ENCODE measurements at places on chromosomes 4 and X. TPM values are rescaled to one million over a fixed set of nuclear protein-coding genes. Genes with fewer than 3 reads are reported as not detected.
A peak's percentile ranks its signal among the peaks of the same experiment; 100 is the strongest.

UNC5C gene
- 5.7 TPM for total RNA-seq

FREM3 gene
- not detected for total RNA-seq

GSTCD gene
- 12.3 TPM for total RNA-seq

PDLIM3 gene
- 30.7 TPM for total RNA-seq

PGAM4 gene
- not detected for total RNA-seq

CSAG1 gene
- 1.2 TPM for total RNA-seq

APEX2 gene
- 15.0 TPM for total RNA-seq

DNA sequence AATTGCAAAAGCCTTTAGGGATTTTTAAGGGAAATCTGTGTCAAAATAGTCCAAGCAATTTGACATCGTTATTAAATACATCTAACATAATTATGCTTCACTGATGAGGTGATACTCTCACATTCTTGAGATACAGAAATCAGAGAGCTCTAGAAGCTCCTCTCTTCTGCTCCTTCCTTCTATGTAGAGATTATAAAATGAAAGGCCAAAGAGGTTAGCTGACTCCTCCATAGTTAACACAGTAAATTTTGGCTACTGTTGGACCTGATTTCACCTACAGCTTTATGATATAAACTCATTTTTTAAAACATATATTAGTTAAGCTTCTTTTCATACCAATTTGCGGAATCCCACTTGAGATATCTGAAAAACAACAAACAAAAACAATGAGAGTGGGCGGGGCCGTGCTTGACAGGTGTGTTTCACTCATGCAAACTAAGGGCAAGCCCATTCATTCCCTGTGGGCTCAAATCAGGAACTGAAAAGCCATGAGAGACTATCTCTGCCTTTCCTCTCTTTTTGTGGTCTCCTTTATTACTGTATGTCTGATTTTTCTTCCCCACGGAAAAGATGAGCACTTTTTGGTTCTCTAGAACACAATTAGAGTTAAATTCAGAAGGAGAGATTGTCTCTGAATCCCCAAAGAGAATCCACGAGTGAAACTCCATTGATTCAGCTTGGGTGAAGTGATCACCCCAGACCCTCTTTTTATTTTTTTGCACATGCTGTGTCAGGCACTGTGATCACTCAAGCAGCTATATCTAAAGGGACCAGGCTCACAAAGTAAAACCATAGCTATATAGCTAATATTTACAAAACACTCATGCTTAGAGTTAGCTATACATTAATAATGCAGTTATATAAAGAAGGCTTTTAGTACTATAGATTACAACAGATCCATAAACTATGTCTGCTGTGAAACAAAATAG, 566.3 kb downstream of the IL15 start:
- H3K27me3 ChIP-seq: no peaks in the 10 kb centered on the region
- H3K27ac ChIP-seq: no peak overlapping the region
- H3K36me3 ChIP-seq: no peaks in the 10 kb centered on the region
- no peak overlapping the region for H3K4me3 ChIP-seq

- H3K27ac ChIP-seq: no peak overlapping the region
- DNase-seq: no peak
- H3K27me3 ChIP-seq: no peaks in the 10 kb centered on the region
- no peaks in the 10 kb centered on the region for H3K4me1 ChIP-seq
- peaks cover 3% of the 10 kb centered on the region for H3K36me3 ChIP-seq
These were observed 67.2 kb downstream of the GPAT3 start for GRCh38 chr4:83603129-83603528.

- no peak for DNase-seq
- no peaks in the 10 kb centered on the region for H3K4me1 ChIP-seq
- no peak overlapping the region for H3K27ac ChIP-seq
- no peaks in the 10 kb centered on the region for H3K36me3 ChIP-seq
These were observed 116.0 kb upstream of the PUDP start for GRCh38 chrX:7263961-7264360.

DNA sequence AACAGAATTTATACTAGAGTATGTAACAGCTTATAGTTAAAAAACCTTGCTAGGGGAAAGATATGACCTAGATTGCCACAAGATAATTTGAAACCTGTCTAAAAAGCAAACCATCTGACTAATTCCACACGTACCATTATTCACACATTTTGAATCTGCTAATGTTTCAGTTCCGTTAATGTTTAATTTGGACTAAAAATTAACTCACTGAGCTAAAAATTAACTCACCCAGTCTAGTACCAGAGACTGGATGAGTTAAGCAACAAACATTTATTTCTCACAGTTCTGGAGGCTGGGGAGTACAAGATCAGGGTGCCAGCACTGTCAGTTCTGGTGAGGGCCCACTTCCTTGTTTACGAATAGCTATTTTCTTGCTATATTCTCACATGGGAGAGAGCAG, 231.5 kb upstream of the DIAPH2 start:
- H3K27ac ChIP-seq: no peak overlapping the region
- no peaks in the 10 kb centered on the region for H3K27me3 ChIP-seq
- DNase-seq: no peak
- no peak overlapping the region for H3K4me3 ChIP-seq

DNA sequence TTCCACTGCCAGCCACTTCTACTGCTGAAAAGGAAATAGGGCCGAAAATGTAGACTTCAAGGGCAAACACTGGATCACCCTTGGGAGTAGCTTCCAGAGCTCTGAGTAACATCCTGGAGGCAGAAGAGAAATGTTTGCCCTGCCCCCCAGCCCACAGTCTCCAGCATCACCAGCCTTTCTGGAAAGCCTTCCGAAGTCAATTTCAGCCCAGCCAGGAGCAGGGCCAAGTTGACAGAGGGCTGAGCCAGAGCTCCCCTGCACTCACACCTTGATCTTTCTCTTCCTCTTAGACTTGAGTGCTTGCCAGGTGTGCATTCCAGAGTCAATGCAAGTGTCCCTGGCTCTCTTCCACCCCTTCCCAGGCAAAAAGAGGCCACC, 35.2 kb downstream of the SLC25A5 start:
- peak; percentile 81 for DNase-seq
- H3K4me3 ChIP-seq: no peak overlapping the region
- H3K36me3 ChIP-seq: no peaks in the 10 kb centered on the region
- H3K4me1 ChIP-seq: peaks cover 16% of the 10 kb centered on the region
- H3K27ac ChIP-seq: peak overlapping the region; percentile 63

DNA sequence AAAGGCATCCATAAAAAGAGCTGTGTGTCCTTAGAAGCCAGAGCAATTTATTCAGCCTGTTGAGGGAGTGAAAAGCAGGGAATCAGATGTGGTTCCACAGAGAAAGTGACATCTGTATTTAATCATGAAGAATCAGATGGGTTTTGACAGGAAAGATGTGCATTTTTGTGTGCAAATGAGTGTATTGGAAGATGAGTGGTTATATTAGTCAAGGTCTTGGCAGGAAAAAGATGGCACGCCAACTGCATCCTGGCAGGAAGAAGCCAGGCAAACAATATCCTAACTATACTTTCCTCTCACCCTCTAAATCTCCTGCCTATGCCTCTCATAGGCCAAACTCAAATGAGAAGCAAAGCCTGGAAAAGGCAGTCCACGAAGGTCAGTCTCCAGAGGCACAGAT, 59.1 kb downstream of the SCFD2 start:
- H3K4me1 ChIP-seq: peaks cover 7% of the 10 kb centered on the region
- H3K36me3 ChIP-seq: no peaks in the 10 kb centered on the region
- peak; percentile 32 for DNase-seq
- H3K4me3 ChIP-seq: no peak overlapping the region
- no peaks in the 10 kb centered on the region for H3K27me3 ChIP-seq

- no peak for DNase-seq
- no peaks in the 10 kb centered on the region for H3K36me3 ChIP-seq
- peaks cover 3% of the 10 kb centered on the region for H3K27me3 ChIP-seq
- no peak overlapping the region for H3K4me3 ChIP-seq
These were observed 58.2 kb downstream of the CD38 start for GRCh38 chr4:15836362-15836761.

DNA sequence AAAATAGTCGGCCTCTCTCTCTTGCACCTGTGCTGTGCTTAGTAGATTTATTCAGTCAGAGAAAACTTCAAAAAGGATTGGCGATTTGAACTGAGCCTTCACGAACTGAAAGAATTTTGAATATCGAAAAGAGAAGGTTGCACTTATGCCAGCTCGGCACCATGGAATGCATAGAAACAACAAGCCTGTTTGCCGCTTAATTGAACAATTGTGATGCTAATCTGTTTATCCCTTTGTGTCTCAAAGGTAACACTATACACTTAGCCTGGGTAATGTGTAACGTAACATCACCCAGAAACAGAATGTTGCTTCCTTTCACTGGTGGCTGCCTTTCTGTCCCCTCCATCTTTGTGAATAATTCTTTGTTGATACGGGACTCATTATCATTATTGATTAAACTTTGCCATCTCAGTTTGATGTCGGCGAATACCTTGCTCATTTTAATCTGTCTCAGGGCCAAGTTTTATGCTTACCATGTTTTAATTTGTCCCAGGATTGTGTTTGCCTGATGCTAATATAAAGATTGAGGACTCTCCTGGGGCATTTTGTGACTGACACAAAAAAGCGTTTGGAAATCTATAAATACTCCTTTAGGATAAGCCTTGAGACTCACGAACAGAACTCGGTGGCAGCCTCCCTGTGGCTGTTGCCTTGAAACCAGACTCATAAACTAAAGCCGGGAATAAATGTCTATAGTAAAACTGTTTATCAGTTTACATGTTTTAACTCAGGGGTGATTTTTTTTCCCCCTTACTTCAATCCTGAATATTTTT, 400.5 kb downstream of the RAPGEF2 start:
- H3K27me3 ChIP-seq: no peaks in the 10 kb centered on the region
- no peak overlapping the region for H3K27ac ChIP-seq
- H3K4me3 ChIP-seq: no peak overlapping the region

GRCh38 chrX:48516987-48517386, 4.6 kb upstream of the EBP start:
- H3K4me1 ChIP-seq: peaks cover 4% of the 10 kb centered on the region
- DNase-seq: no peak
- no peak overlapping the region for H3K4me3 ChIP-seq

DNA sequence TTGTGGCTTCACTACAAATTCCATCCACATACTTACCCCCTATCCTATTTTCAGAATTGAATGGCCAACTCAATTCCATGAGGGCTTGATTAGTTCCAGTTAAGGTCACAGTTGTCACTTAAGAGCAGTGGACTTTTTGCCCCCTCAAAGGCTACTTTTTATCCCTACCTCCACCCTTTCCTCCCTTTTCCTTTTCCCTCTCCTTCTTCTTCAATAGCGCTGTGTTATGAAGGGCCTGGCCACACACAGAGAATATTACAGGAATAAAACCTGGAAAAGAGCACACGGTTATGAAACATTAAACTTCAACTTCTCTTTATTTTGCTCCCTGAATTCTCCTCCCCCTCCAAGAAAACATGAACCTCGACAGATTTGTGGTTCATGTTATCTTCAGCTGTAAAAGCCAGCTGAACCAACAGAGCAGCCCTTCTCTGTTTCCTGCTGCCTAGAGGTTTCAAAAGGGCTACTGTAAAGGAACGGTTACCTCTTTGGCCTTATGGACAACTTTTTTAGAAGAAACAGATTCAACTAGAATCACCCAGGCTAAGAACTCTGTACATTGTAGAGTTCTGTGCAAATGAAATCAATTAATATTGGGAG, 87.0 kb upstream of the RPL34 start:
- no peaks in the 10 kb centered on the region for H3K4me1 ChIP-seq
- H3K36me3 ChIP-seq: no peaks in the 10 kb centered on the region
- no peak overlapping the region for H3K27ac ChIP-seq
- H3K27me3 ChIP-seq: no peaks in the 10 kb centered on the region
- peak; percentile 6 for DNase-seq

- no peaks in the 10 kb centered on the region for H3K27me3 ChIP-seq
- DNase-seq: peak; percentile 27
- H3K4me3 ChIP-seq: no peak overlapping the region
- no peak overlapping the region for H3K27ac ChIP-seq
These were observed 2.8 kb upstream of the CLCN5 start for GRCh38 chrX:49919617-49920016.

DNA sequence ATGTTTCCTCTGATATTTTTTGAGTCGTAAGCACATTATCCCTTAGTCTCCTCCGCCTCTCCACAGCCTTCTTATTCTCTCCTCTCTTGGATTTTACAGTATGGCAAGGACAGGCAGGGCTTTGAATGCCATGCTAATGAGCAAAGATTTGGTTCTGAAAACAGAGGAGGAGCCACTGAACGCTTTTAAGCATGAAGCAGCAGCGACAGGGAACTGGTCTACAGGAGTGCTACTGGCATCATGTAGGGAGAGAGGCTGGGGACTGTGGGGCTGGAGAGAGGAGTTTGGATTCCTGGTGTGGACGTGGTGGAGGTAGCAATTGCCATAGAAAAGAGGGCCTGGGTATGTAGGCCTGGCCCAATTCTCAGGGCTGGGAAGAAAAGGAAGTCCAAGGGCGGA, 4.6 kb upstream of the CD99L2 start:
- H3K27ac ChIP-seq: no peak overlapping the region
- H3K27me3 ChIP-seq: no peaks in the 10 kb centered on the region
- H3K4me3 ChIP-seq: no peak overlapping the region
- H3K4me1 ChIP-seq: peaks cover 2% of the 10 kb centered on the region

- no peaks in the 10 kb centered on the region for H3K4me1 ChIP-seq
- no peak overlapping the region for H3K27ac ChIP-seq
- H3K27me3 ChIP-seq: no peaks in the 10 kb centered on the region
- H3K4me3 ChIP-seq: no peak overlapping the region
- H3K36me3 ChIP-seq: no peaks in the 10 kb centered on the region
- no peak for DNase-seq
These were observed 717.6 kb upstream of the HS3ST1 start for GRCh38 chr4:12146339-12146738.

DNA sequence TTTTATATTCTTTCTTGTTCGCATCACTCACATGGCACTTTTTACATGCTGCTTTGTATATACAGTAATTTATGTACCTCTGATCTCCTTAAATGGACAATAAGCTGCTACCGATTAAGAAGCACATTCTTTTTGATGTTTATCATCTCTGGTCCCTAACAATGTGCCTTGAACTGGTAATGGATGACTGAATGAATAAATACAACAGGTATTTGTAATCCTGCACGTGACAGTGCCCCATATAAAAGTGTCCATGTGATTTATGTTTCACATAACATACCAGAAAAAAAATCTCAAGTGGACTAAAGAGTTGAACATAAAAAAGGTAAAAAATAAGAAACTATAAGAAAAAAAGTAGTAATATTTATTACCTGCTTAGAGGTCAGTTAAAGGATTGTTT, 7.7 kb upstream of the SLAIN2 start:
- H3K4me1 ChIP-seq: peaks cover 27% of the 10 kb centered on the region
- no peak for DNase-seq
- no peak overlapping the region for H3K4me3 ChIP-seq

- no peaks in the 10 kb centered on the region for H3K4me1 ChIP-seq
- H3K36me3 ChIP-seq: no peaks in the 10 kb centered on the region
- no peak overlapping the region for H3K4me3 ChIP-seq
- H3K27me3 ChIP-seq: no peaks in the 10 kb centered on the region
- no peak overlapping the region for H3K27ac ChIP-seq
- no peak for DNase-seq
These were observed 379.1 kb downstream of the ANKRD50 start for GRCh38 chr4:124333466-124333865.

All from astrocyte (in vitro differentiated cells and primary cell).